Right ventricle myocardium inferior (tissue), 1 donor: ENCODE measurements at places on chromosomes 12 and 14. TPM values are rescaled to one million over a fixed set of nuclear protein-coding genes. Genes with fewer than 3 reads are reported as not detected.
A peak's percentile ranks its signal among the peaks of the same experiment; 100 is the strongest.

GRCh38 chr12:117234441-117234840, 44.2 kb upstream of the FBXO21 start:
- no peak for DNase-seq

GZMB gene
- 1.8 TPM for total RNA-seq

NEUROD4 gene
- not detected for total RNA-seq

- no peak for DNase-seq
Measured at GRCh38 chr12:116241157-116241759, 36.2 kb downstream of the MED13L start.

EXOC3L4 gene
- 1.2 TPM for total RNA-seq

LRP6 gene
- 20.1 TPM for total RNA-seq

HOXC6 gene
- 0.41 TPM for total RNA-seq

- no peak for DNase-seq
Measured at GRCh38 chr12:116200812-116201211, 76.7 kb downstream of the MED13L start.

SLC35E3 gene
- total RNA-seq: 4.2 TPM

GRCh38 chr12:87320724-87321123, 708.5 kb downstream of the C12orf50 start:
- no peak for DNase-seq

GRCh38 chr12:7642876-7643309, 22.8 kb downstream of the APOBEC1 start:
- no peak for DNase-seq

GRCh38 chr12:89731614-89732013, 23.0 kb upstream of the ATP2B1 start:
- DNase-seq: no peak

RFX4 gene
- total RNA-seq: not detected

NGB gene
- total RNA-seq: not detected

DNA sequence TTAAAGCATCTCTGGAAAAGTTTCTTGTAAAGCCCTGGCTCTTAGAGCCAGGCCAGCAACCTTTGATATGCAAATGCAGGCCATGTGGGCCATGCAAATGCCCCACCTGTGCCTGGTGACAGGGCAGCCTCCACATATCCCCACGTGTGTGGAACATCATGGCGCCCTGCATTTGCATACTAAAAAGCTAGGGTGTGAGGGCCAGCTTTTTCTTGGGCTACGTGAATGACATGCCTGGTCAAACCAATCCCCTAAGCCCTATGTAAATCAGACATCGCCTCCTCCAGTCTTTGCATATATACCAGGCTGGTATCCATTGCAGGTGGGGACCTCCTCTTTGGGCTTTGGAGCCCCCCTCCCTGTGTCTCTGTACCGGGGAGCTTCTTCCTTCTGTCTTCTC, 6.4 kb downstream of the CSRP2 start:
- DNase-seq: no peak

DNA sequence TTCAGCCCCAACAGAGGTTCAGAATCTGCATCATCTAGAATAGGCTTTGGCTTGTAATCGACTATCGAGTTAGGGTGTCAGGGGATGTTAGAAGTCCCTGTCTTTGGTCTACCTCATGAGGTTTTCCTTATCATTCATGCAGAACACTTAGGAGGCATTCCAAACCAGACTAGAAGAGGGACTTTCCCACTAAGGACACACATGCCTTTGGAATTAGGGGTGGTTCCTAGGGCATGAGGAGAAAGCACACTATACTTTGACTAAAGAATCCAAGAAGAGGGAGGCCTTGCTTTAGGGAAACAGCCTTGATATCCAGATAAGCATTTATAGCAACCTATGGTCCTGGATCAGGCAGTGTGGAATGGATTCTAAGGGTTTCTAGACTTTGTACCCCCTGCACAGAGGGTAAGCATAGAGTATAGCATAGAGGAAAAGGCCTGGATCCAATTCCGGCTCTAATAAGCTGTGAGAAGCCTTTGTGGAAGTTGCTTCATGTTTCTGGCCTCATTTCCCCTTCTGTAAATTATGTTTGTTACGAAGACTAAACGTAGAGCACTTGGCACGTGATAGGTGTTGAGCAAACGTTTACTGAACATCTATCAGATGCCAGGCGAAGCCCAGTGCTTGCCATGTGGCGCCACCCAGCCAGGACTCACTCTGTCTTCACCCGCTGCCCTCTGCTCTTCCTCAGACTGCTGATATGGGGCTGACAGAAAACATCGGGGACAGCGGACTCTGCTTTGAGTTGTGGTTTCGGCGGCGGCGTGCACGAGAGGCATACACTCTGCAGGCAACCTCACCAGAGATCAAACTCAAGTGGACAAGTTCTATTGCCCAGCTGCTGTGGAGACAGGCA, 13.2 kb downstream of the ZNF219 start:
- peak; percentile 86 for DNase-seq

DNA sequence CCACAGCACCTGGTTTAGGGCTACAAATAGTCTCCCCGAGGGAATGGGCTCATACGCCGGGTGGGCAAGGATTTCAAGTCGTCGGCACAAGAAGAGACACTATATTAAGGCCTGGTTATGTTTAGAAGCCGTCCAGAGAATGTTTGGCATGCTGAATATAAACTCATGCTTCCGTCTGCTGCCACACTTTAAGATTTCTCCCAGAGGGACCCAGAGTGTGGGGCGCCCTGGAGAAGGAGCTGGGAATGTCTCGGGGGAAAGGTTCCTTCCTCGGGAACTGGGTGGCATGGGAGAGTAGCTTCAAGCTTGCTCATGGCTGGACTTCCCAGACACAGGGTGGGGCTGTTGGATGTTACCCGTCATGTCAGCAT, 295.7 kb downstream of the CACNA1C start:
- DNase-seq: no peak

DNA sequence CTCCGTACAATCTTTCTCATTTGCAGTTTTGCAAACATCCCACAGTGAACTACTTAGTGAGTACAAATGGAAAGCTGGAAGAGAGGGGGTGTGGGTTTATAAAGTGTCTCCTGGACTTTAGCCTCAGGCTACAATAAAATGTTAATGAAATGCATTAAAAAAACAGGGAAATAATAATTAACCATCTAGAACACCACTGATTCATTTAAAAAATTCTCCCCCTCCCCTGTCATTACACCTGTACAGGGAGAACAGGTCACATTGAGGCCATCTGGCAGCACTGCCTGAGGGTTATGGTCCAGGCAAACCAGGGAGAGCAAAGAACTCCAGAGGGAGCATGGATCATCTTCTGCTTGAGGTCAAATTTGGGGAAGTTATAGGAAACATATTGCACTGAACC, 96.3 kb downstream of the TSPAN8 start:
- no peak for DNase-seq

MGAT4C gene
- 4.4 TPM for total RNA-seq

ARHGDIB gene
- total RNA-seq: 72.1 TPM

RTL1 gene
- not detected for total RNA-seq

DNA sequence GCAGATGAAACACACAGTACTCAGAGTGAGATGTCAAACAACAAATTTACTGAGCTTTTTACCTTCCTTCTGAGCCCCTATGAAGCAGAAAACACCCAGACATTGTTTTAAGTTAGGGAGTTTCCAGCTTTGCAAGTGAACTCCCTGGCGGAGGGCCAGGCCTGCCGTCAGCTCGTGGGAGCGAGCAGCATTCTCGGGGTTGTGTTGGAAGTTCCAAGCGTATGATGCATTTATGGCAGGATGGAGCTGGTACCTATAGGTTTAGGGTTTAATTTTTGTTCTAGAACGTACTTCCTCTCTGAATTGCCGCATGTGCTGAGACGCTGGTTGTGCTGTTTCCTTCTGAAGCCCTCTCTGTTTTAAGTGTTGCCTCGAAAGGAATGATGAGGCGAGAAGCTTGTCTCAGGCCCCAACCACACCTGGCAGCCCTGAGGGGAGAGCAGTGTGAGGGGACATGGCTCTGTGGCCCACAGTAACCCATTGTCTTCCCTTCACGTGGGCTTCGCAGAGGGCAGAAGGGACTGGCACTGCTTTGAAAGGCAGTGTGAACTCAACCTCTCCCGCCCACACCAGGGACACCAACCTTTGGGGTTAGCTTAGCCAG, 76.6 kb downstream of the SSPN start:
- DNase-seq: peak; percentile 90

GRCh38 chr12:25416516-25416915, 136.6 kb downstream of the LMNTD1 start:
- no peak for DNase-seq

DNA sequence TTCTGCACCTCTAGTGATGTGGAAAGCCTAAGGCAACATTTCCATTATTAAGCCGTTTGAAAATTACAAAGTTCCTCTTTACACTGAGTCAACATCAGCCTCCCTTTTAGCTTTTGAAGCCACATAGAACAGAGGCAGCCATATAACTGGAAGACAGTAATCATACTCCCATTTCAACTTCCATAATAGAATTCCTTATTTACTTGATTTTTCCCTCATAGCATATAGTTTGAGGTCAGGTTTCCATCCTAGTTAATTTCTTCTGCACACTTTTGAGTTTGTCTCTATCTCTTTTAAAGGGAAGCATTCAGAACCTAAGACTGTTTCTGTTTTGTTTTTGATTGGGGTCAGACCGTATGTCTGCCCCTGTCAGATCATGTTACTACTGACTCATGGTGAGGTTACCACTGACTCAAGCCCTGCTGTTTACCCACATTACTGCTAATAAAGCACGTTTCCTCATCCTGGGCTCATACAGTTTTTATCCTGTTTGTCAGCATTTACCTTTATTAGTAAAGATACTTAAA, 161.0 kb downstream of the SLC38A4 start:
- DNase-seq: no peak

DNA sequence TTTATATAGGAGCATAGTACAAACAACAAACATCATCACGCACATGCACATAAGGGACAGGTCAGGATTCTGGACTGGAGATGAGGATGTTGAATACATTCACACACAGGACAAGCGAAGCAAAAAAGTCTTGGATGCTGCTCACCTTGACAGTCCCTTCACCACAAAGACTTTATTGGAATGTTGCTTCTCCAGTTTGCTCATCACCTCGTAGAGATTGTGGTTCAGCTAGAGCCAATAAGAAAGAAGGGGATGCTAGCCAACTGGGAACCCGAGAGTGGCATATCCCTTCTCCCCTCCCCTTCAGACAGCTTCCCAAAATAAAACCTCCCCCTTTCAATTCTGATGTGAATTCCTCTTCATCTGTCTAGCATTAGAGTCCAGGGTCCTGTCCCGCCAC, 25.4 kb upstream of the SMAGP start:
- DNase-seq: no peak

PTCSC3 gene
- not detected for total RNA-seq

- no peak for DNase-seq
Measured at GRCh38 chr14:101364503-101365328, 196.6 kb upstream of the DIO3 start.

DNA sequence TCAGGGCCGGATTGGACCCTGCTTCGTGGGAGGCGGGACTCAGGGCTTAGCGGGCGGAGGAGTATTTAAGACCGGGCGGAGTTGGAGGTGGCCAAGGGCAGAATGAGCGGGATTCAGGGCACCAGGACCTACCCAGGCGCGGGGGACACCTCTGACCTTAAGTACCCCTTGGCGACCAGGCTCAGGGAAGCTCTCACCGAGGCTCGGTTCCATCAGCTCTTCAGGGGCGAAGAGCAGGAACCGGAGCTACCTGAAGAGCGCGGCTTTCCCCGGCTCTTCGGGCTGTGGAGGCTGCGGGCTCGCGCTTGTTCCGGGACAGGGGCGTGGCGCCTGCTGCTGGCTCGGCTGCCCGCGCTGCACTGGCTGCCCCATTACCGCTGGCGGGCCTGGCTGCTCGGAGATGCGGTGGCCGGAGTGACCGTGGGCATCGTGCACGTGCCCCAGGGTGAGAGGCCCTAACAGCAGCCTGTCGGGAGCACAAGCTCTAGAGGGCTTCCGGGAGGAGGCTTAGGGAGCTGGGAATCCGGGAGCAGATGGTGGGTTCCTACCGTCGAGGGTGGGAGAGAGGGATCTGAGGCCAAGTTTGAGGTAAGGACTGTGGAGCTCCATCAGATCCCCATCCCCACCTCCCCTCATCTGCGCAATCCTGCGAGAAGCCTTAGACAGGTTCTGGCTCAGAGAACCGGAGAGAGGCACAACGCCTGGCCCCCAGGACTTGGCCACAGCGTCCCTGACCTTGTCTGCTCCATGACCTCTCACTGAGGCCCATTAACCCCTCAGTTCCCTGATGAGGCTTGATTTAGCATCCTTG, 8.4 kb downstream of the ARHGEF25 start:
- DNase-seq: no peak

DNA sequence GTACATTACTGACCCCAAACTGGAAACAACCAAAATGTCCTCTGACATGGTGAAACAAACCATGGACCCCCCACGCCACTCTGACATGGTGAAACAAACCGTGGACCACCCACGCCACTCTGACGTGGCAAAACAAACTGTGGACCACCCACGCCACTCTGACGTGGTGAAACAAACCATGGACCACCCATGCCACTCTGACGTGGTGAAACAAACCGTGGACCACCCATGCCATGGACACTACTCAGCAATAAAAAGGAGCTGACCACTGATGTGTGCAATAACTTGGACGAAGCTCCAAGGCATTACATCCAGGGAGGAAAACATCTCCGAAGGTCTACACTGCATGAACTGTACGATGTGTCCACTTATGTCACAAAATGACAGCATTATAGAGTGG, 3.1 kb upstream of the GOLGA3 start:
- DNase-seq: no peak

- no peak for DNase-seq
Measured at GRCh38 chr14:61780125-61780524, 17.9 kb downstream of the SNAPC1 start.
